ENCODE measurements at places on chromosomes 3 and 15.

GRCh38 chr3:60574046-60574769, 677.0 kb downstream of the FHIT start:
- no peak for DNase-seq

DNA sequence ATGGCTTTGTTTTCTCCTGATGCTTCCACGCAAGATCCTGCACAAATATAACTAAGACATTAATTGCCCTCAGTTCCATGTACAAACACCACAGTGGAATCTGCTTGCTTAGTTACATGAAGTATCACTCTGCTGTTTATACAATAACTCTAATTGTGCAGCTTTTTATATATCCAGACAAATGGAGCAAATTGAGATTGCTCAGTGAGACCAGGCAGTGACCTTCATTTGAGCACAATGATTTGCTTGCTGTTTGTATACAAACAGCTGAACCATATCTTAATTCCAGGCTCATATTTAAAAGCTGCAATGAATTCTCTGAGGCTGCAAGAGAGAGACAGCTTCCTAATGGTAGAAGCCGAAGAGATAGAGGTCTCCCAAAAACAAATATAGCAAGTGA, 243.7 kb downstream of the CADPS start:
- DNase-seq = no peak

DNA sequence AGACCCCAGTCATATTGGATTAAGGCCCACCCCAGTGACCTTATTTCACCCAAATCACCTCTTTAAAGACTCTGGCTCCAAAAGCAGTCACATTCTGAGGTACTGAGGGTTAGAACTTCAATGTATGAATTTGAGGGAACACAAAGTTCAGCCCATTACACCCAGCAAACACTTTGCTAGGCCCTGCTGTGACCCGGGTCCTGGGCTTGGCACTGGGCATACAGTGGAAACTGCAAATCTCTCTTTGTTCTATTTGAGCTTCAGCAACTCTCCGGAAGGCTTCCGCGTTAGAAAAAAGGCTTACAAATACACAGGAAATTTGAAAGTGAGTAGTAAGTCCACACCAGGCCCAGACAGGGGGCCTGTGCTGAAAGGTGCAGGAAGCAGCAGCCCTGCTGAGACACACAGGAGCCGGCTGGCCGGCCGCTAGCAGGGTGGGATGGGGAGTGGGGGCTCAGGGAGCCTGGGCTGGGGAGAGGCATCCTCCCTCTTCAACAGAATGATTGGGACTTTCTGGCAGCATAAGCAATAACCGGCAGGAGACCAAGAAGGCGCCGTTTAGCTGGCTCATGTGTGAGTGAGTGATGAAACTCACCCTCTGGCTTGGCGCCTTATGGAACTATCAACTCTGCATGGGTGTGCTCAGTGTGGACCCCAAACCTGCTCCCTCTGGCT, 13.0 kb downstream of the LIPC start:
- DNase-seq = no peak

DNA sequence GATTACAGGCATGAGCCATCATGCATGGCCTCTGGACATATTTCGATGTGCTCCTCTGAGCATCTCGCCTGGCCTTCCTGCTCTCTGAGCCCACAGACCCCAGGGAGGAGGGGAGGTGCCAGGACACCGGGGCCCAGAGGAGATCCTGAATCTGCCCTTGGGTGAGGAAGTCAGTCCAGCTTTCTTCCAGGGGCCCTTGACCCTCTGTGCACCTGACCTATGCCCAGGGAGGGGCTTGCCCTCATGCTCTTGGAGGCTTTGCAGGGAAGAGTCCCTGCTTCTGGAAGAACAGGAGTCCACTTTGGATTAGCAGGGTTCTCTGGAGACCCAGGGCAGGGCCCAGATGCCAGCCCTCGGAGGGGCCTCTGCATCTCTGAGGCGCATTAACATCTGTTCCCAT, 1.4 kb downstream of the ACSBG1 start:
- no peak for DNase-seq

DNA sequence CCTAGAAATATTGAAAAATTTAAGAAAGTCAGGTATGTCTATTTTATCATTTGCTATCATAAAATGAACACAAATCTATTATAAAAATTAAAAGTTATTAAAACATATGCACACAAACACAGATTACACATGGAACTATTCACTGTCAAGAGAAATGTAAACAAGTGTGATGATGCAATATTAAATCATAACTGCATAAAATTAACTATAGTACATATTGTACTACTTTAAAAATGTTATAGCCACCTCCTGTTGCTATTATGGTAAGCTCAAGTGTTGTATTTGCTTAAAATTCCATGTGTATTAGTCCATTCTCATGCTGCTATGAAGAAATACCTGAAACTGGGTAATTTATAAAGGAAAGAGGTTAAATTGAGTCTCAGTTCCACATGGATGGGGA, 54.7 kb upstream of the CMC1 start:
- no peak for DNase-seq

DNA sequence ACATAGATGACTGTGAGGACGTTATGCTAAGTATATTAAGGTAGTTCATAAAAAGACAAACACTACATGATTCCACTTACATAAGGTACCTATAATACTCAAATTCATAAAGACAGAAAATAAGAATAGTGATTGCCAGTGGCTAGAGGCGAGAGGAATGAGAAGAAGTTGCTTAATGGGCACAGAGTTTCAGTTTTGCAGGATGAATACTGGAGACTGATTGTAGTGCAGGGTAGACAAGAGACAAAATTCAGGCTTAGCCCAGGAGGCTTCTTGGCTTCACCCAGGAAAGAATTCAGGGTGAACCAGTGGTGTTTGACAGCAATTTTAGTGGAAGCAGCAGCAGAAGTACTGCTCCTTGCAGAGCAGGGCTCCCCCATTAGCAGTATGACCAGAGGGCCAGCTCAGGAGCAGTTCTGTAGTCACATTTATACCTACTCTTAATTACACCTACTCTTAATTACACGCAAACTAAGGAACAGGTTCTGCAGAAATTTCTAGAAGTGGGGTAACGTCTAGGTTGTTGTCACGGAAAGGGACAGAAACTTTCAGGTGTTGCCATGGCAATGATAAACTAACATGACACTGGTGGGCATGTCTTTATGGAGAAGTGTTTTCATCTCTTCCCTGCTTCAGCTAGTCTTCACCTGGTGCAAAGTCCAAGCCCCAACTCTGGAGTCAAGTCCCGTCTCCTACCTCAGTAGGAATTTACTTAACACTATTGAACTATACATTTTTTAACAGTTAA, 55.2 kb downstream of the TBL1XR1 start:
- DNase-seq = no peak

GRCh38 chr3:186569779-186570095, 783 bp upstream of the DNAJB11 start:
- no peak for DNase-seq

GRCh38 chr15:29698030-29698701, 124.1 kb downstream of the TJP1 start:
- DNase-seq = peak; percentile 50

- no peak for DNase-seq
Measured at GRCh38 chr3:141854599-141854998, 21.8 kb upstream of the ATP1B3 start.

- no peak for DNase-seq
Measured at GRCh38 chr3:175186511-175186910, 327.4 kb downstream of the NAALADL2 start.

DNA sequence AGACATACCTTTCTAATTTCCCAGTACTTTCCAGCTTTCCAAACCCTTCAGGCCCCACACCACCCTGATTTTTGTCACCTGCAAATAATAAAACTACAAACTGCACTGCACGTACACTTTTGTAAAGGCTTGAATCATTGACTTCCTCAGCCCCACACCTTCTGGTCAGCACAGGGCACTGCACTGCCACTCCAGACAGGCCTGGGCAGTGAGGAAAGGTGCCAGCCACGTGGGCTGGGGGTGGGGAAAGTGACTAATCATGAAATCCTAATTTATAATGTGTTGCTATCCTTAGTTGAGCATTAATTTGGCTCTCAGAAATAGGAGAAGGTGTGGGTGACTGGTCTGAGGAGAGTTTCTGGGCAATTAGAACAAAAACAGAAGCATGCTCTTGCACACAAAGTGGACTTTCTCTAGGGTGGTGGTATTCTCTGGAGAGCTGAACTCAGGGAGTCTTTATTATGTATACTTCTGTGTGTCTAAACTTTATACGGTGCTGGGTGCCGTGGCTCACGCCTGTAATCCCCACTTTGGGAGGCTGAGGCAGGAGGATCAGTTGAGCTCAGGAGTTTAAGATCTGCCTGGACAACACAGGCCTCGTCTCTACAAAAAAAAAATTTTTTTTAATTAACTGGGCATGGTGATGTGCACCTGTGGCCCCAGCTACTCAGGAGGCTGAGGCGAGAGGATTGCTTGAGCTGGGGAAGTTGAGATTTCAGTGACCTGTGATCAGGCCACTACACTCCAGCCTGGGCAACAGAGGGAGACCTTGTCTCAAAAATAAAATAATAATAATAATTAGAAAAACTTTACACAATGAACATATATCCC, 58.2 kb upstream of the FLNB start:
- no peak for DNase-seq

DNA sequence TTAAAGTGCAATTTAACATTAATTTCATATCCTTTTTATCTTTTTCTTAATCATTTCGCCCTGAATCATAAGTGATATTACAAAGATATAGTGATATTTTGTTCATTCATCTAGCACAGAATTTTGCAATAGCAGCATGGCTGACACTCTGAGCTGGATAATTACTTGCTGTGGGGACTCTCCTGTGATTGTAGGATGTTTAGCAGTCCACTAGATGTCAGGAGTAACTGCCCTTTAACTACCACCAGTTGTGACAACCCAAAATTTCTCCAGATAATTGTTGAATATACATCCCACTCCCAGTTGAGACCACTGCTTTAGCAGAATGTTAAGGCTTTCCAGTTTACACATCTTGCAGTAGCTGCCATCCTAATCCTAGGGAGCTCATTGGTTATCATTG, 196.8 kb upstream of the MBNL1 start:
- DNase-seq = peak; percentile 9

DNA sequence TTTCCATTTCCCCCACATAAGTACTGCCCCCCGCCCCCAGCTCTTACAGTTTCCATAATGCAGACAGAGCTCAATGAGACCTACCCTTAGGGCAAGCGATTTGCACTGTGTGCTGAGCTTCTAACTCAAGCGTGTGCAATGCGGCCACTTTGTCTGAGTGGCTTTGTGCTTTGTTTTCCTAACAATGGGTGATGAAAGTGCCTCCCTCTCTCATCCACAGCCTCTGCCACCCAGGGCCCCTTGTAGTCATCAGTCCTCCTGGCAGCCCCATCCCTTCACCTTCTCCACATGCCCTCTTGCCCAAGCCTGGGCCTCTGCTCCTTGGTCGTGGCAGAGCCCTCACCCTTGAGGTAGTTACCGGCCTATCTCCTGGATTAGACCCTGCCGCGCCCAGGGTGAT, 17.2 kb downstream of the DAPK2 start:
- DNase-seq = no peak

DNA sequence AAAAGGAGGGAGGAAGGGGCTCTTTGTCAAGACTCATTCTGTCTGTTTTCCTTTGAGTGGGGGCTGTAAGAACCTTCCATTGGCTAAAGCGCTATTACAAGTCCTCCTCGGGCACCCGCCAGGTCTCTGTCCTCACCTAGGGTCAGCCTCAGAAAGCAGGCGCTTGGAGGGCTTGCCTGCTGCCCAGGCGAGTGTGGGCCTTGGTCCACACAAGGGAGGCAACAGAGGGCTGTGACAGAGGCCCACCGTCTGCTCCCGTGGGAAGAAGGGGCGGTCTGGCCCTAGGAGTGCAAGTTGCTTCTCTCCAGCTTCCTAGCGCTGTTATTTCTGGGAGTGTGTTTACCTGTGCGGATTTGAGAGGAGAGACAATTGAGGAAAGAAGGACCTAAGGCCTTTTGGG, 24.0 kb upstream of the EHD4 start:
- DNase-seq = no peak

DNA sequence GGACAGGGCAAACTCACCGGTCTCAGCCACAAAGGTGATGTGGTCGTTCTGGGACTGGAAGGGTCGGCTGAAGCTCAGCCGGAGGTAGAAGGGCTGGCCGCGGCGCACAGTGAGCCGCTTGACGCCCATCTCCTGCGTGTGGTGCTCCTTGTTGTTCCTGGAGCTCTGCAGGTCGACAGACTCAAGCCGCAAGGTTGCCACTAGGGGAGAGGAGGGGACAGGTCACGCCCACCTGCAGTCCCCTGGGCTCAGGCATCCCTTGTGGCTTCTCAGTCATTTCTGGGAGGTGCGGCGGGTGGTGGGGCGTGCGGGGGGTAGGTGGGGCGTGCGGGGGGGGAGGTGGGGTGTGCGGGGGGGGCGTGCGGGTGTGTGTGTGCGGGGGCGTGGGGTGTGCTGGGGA, 26.7 kb upstream of the TGM5 start:
- no peak for DNase-seq

DNA sequence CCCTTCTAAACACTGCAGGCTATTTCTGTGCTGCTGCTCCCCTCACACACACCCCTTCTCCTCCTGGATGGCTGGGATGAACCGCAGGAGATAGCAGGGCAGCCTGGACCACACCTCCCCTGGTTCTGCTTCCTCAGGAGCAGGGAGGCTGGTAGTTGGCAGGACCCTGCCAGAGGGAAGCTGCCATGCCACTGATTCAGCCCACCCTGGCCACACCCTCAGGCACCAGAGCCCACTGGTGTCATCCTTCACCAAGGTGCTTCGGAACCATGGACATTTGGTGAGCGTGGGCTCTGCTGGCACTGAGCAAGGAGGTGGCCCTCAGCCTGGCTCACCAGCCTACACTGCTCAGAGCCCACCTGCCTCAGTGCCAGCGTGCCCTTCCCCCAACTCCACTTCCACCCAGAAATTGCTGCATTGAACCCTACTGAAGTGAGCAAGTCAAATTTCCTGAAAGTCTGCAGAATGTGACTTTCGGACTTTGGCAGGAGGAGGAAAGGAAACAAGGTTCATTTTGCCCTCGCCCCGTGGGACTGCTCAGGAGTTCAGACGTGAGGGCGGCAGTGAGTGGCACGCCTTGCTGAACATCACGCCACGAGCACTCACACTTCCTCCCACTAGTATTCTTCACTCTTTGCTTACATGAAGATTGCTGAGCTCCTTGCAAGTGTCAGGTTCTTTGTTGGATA, 26.3 kb downstream of the BMF start:
- DNase-seq = no peak

DNA sequence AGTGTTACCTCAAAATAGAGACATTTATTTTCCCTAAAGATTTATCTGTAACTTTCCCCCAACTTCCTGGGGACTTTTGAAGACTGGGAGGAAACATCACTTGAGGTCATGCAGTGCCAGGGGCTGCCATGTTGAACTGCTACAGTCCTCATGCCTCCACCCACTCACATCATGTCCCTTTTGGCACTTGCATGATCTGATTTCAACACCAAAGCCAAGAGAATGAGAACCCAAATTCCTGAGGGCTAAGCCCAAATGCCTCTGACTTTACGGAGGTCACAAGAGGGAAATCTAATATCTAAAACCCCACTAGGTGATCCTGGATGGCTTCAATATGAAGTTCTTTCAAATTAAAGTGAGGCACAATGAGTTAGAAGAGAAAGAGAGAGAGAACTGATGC, 213.1 kb downstream of the NTRK3 start:
- no peak for DNase-seq

- DNase-seq = no peak
Measured at GRCh38 chr15:76333720-76334437, 2.7 kb upstream of the ISL2 start.

Data from LoVo (cell line).